ENCODE measurements at places on chromosomes 12 and 14. TPM values are rescaled to one million over a fixed set of nuclear protein-coding genes. Genes with fewer than 3 reads are reported as not detected.
A peak's percentile ranks its signal among the peaks of the same experiment; 100 is the strongest.

The ARHGEF25 gene
- polyA plus RNA-seq = 0.26 TPM

The HNF1A gene
- not detected for polyA plus RNA-seq

- peak within 1 kb of the TSS; percentile 83 for H3K27ac ChIP-seq
- H3K4me3 ChIP-seq = peak within 1 kb of the TSS; percentile 86
- no peaks in the 10 kb centered on the region for H3K27me3 ChIP-seq
- no peak for DNase-seq
- H3K36me3 ChIP-seq = no peaks in the 10 kb centered on the region
Observed at GRCh38 chr14:23009939-23010726, at the start of gene C14orf93. TSS of gene C14orf93 (minus strand) at chr14:23010143. CDS start at chr14:22999023, 11,120 bp downstream.

DNA sequence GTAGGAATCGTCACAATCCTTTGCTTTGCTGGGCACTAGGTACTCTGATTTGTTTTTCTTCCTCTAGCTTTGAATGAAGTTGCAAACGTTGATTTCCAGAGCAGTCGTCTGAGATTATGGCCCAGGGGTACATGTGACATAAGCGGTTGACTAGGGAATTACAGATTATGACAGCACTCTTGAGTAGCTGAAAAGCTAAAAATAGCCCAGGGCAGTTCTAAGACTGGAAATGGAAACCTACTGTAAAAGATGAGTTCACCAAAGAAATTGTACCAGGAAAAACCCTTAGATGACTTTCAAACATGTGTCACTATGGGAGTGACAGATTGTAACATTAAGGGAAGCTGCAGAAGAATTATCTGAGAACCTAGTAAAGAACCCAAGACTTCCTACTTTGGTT lies 108.5 kb downstream of the ANO6 start:
- DNase-seq = no peak
- no peak overlapping the region for H3K27ac ChIP-seq
- H3K27me3 ChIP-seq = no peaks in the 10 kb centered on the region

GRCh38 chr14:93332397-93332852 lies 411 bp downstream of the BTBD7 start:
- no peak for DNase-seq
- peaks cover 18% of the 10 kb centered on the region for H3K4me1 ChIP-seq
- peaks cover 5% of the 10 kb centered on the region for H3K36me3 ChIP-seq
- H3K4me3 ChIP-seq = peak overlapping the region; percentile 95
- no peaks in the 10 kb centered on the region for H3K27me3 ChIP-seq

- no peak overlapping the region for H3K27ac ChIP-seq
- H3K4me3 ChIP-seq = no peak overlapping the region
- H3K36me3 ChIP-seq = peaks cover 10% of the 10 kb centered on the region
- no peaks in the 10 kb centered on the region for H3K27me3 ChIP-seq
- DNase-seq = no peak
- no peaks in the 10 kb centered on the region for H3K4me1 ChIP-seq
Observed at GRCh38 chr14:81509838-81510452, 23.7 kb downstream of the SEL1L start.

GRCh38 chr12:23813206-23813605 lies 136.3 kb downstream of the SOX5 start:
- no peak for DNase-seq
- H3K4me1 ChIP-seq = no peaks in the 10 kb centered on the region
- no peaks in the 10 kb centered on the region for H3K27me3 ChIP-seq
- H3K36me3 ChIP-seq = no peaks in the 10 kb centered on the region
